Activated CD4-positive, alpha-beta T cell treated with anti-CD3 and anti-CD28 coated beads, Interleukin-2, amount 50 U/mL, for 1 hour (primary cell): ENCODE measurements at places on chromosomes 5 and 9.

GRCh38 chr5:178581621-178582020 lies 8.6 kb downstream of the COL23A1 start:
- no peak for DNase-seq

DNA sequence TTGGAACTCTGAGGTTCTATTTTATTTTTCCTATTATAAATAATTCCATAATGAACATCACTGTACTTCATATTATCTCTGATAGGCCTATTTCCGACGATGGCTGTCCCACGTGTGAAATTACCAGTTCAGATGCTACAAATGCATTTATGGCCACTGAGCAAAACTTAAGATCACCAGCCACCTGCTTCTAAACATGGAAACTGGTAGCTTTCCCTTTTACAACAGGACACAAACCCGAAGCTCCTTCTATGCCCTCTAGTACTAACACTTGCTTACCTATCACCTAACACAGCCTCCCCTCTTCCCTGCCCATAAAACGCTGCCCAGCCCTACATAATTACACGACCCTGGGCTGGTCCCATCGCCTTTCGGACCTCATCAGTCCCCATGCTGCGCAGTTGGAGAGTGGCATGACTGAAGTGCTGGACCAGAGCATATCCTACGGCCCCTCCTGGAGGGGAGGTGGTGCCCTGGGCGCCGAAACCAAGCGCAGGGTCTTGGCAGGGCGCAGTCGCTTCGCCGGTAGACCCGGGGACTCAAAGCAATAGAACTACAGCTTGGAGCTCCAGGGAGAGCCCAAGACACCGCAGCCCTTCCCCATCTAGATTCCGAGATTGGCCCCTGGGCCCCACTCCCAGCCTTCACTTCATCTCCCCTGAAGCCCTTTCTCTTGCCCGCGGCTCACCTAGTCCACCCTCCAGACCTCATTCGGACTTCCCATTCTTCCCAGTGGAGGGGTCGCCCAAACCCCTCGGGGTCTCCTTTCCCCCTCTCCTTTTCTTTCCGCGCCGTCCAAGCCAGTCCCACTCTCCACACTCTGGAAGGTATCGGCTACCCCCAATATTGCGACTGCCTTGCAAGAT lies 1.0 kb upstream of the SAP30L start:
- peak; percentile 4 for DNase-seq

- no peak for DNase-seq
Measured at GRCh38 chr5:14929293-14930065, 57.9 kb upstream of the ANKH start.

DNA sequence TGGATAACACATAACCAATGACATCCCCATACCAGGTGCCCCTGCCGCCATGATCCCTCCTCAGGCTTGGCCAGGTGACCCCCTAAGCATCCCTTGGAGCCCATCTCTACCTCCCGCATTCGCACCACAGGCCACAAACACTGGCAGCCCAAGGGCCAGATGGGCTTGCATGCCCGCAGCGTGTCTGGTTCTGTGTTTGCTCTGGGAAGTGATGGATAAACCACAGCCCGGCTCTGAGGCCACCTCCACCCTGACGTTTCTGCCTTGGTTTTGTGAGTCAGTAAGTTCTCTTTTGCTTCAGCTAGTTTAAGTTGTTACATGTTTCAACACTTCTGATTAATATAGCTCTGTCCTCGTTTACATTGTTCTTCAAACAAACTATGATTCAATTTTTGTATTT lies 172.4 kb upstream of the PHYKPL start:
- DNase-seq, result no peak

- no peak for DNase-seq
Measured at GRCh38 chr9:121344184-121344583, 25.9 kb downstream of the STOM start.

DNA sequence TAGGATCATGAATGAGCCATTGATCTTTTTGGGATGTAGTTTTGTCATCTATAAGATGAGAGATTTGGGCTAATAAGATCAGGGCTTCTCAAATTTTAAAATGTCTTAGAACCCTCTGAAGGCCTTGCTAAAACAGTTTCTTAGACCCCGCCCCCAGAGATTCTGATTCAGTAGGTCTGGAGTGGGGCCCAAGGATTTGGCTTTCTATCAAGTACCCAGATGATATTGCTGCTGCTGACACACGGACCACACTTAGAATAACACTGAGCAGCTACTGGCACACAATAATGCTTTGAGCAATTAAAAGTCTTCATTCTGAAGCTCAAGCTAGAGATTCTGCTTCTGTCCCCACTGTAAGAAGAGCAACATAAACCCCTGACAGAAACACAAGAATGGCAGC lies 216.7 kb downstream of the SMARCA2 start:
- no peak for DNase-seq

DNA sequence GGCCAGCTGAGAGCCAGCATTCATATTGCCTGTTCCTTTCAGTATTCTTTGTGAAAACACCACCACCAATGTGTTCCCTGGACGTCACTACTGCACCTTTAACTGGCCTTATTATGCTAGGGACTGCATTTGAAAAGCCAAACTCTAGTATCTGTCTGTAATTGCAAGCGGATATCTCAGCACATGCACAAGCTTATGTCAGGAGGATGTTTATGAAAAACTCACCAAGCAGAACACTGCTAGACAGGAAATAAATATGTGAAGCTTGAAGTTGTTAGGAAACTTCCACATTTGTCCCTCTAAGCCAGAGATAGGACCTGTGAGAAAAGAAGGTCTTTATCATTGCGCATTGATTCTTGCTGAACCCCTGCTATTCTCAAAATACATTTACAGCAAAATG lies 135.4 kb upstream of the CCDC152 start:
- no peak for DNase-seq

DNA sequence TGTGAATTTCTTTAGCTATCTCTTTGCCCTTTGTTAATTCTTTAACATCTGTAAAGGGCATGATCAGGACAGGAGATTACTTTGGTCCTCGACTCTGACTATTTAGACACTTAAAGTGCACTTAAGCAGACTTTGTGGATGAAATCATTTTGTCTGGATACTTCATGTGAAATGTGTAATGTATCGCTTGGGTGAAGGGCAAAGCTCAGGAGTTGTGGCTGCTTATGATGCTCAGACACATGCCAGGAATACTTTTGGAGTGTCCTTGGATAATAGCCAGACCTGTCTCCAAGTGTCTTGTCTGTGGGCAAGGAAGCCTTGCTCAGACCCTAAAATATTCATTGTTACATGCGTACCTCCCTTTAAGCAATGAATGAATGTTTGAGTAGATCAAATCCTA lies 87.8 kb downstream of the RAI14 start:
- no peak for DNase-seq

DNA sequence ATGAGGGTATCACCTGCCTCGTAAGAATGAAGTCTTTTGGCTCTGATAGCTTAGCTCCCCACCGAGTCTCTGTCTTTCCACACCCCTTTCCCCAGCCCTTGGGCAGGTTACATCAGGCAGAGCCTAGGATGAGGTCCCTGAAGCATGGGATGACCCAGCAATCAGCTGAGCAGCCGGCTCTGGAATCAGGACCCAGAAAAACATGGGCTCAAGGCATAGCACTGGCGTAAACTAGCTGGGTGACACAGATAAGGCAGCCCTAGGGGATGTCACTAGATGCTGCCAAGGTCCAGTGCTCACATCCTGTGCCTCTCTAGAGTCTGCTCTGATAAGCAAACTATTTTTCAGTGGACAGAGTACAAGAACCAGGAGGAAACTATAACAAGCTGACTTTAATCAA lies 26.6 kb downstream of the IDNK start:
- no peak for DNase-seq

GRCh38 chr5:95446560-95447221 lies 55.5 kb downstream of the FAM81B start:
- DNase-seq, result no peak

DNA sequence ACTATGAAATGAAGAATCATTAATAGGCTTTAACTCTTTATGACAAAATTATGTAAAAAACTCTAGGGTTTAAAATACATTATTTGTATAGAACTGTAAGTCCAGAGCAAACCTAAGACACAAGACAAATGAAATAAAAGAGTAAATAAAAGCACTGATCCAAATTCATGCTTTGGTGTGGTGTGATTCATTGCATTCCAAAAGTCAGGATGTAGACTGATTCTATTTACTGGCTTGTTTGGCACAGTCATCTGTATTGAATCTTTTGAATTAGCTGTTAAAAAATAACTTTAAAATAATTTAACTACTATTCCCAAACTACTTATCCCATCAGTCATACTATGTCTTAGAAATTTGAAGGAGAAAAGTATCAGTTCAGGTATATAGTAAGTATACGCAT lies 31.1 kb downstream of the IL4 start:
- no peak for DNase-seq

DNA sequence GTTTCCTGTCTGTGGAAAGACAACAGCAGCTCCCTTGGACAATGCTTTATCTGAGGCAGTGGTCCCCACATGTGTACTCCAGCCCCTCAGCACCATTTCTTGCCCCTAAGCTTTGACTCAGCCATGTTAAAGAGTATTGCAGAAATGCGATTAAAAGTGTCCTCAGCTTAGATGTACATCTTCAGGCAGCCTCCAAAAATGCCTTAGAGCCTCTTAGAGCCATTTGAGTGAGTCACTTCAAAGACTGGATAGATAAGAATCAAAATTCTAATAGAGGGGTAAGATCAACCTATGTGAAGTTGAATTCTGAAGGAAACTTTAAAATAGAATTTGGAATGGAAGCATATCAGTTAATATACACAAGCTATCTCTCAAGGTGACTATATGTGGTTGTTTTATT lies 296.3 kb downstream of the ADAMTS6 start:
- DNase-seq, result no peak

DNA sequence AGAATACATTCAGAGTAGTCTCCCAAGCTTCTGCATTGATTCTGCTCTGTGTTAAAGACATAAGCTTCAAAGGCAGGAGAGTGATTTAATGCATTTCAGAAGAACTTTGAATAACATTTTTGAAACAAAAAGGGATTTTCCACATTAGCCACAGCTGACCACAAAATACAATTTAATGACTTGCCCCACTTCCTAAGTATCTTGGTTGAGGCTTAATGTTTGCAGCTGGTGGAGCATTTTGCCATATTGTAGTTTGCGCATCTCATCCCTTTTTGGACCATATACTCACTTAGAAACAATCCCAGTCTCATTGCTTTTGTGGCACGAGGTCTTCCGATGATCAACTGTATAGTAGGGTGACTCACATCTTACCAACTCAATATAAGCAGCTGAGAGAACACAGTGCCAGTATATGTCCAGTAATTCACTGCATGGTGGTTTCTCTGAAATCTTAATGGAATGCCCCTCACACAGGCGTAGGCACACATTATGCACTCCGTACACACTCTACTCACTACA lies 455.8 kb upstream of the PTGER4 start:
- no peak for DNase-seq

- no peak for DNase-seq
Measured at GRCh38 chr5:90855296-90856010, 296.9 kb downstream of the ADGRV1 start.

DNA sequence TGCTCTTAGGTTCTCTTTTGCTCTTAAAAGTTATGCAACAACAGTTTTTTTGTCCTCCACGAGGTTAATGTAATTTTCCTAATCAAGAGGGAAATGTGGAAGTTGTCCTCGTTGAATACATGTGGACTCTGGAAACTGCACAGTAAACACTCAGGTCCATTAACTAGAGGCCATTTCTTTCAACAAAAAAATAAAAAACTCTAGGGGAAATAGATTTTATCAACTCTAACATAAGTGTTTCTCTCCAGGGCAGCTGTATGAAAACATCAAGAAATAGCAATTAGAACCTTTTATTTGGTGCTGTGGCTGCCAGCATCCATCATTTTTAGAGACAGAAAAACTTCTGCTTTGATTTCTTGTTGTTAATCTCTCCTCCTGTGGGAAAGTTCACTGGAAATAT lies 288.6 kb downstream of the ICE1 start:
- DNase-seq, result no peak

GRCh38 chr9:121453232-121453892 lies 46.3 kb downstream of the GGTA1 start:
- no peak for DNase-seq

GRCh38 chr5:36685631-36686288 lies 79.4 kb downstream of the SLC1A3 start:
- DNase-seq, result no peak

DNA sequence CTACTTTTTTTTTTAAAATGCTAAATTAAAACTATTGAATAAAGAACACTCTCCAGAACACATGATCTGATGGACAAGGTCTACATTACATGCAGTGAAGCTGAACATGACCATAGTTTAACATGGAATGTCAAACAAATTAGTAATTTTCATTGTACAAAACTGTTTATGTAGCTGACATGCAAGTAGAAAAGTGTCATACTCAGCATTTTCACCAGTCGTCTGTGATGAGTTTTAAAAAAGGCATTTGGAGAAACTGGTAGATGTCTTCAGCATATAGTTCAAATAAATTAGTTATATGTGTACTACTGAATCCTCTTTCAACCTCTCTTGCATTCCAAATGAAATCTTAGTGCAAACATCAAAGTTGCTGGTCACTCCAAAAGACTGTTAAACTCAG lies 301.9 kb downstream of the FER start:
- DNase-seq, result no peak

- no peak for DNase-seq
Measured at GRCh38 chr9:21657966-21658667, 144.3 kb upstream of the MTAP start.

DNA sequence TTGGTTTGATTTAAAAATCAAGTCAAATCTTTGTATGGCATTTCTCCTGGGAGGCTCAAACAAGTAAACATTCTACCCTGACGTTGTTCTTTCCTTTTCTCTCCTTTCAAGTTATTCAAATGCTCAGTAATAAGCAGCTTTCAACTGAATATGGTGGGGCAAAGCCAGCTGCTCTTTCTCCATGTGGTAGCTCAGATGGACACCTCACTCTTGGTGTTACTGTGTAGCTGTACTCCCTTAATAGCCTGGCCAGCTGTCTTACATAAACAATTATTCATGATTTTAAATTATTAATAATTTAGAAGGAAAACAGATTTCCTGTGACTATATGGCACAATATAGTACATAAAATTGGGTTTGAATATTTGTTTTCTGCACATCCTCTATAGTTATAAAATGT lies 165.2 kb downstream of the PDE4D start:
- no peak for DNase-seq

GRCh38 chr5:131394128-131394527 lies 130.3 kb downstream of the CDC42SE2 start:
- peak; percentile 22 for DNase-seq

- DNase-seq, result no peak
Measured at GRCh38 chr9:93597871-93598646, 21.7 kb downstream of the PHF2 start.

- DNase-seq, result no peak
Measured at GRCh38 chr5:100762108-100762507, 141.0 kb downstream of the ST8SIA4 start.

- no peak for DNase-seq
Measured at GRCh38 chr9:99244344-99245260, 22.5 kb downstream of the SEC61B start.
